ENCODE measurements at places on chromosomes 4 and X. TPM values are rescaled to one million over a fixed set of nuclear protein-coding genes. Genes with fewer than 3 reads are reported as not detected.

The OPHN1 gene
- total RNA-seq = 0.30 TPM

- no peak for DNase-seq
Observed at GRCh38 chr4:109703664-109704361, 568 bp upstream of the CASP6 start.

The FOXR2 gene
- not detected for total RNA-seq

GRCh38 chr4:1821679-1822567, 28.8 kb downstream of the FGFR3 start:
- DNase-seq = no peak

The OFD1 gene
- 41.3 TPM for total RNA-seq

DNA sequence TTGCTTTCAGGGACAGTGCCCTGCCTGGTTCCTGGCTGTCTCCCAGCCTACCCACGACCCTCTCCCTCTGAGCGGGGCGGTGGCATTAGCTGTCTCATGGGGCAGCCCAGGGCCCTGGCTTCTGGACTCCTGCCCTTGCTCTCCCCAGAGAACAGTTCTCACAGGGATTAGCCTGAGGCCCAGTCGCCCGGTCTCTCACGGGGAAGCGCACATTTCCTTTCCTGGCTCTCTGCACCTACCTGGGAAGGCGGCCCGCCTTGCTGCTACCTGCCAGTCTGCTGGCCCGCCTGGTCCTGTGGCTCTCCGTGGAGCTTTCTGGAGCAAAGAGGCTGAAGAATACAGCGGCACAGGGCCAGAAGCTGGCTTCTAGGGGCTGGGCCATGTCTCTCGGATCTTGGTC, 128.4 kb downstream of the FHDC1 start:
- DNase-seq = no peak

DNA sequence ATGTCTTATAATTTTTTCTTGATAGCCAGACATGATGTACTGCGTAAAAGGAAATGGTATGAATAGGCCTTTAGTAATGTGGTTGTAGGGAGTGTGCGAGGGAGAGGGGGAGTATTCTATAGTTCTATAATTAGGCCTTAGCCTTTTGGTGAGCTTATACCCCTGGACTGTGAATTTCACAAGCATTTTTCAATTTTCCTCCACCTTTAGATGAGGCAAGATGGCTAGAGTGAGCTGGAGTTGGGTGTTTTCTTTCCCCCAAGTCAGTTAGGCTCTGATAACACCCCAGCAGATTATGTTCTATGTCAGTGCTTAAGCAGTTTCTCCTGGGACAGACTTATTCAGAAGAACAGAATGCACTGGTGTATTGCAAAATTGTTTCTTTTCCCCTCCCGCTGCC, 210.2 kb upstream of the NPY2R start:
- no peak for DNase-seq

The ZFYVE28 gene
- total RNA-seq = 40.1 TPM

DNA sequence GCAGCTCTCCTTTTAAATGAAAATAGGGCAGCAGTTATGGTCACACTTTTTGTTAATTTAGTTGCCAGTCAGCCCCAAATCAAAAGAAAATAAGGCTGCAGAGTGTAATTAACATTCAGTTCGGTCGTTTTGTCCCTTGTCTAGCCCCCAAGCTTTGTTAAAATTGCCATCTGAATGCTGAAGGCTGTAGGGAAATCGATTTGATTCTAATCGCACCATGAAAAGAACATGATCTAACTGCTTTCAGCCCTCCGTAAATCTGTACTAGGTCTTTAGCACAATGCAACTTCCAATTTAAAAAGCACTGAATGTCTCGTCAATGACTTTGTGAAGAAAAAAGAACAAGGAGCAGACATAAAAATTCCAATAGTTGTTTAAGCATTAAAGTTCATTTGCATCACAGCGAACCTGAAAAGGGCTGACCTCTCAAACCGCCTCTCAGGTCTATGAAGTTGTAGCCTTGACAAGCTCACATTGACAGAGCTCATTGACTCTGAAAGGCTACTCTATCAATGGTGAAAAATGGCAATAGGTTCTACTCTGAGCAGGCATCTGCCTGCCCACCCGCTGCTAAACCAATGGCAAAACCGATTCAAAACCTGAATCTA, 48.9 kb downstream of the CHIC2 start:
- DNase-seq = no peak

The RS1 gene
- total RNA-seq = not detected

- DNase-seq = no peak
Observed at GRCh38 chrX:70174754-70175153, 2.5 kb upstream of the DGAT2L6 start.

DNA sequence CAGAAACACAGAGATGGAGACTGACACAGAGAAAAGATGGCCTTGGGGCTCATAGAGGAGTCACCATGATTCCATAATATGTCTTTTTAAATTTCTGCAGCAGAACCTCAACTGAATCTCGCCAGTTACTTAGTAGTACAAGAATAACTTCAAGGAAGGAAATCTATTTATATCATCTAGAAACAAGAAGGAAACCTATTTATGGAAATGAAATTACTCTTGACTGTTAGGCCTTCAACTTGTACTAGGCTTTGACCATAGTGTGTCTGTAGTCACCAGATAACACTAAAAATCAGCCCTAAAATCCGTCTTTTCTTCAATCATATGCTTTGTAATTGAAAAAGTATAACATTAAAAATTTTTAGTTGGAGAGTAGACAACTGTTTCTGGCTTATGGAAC, 740.4 kb downstream of the TRIML1 start:
- no peak for DNase-seq

DNA sequence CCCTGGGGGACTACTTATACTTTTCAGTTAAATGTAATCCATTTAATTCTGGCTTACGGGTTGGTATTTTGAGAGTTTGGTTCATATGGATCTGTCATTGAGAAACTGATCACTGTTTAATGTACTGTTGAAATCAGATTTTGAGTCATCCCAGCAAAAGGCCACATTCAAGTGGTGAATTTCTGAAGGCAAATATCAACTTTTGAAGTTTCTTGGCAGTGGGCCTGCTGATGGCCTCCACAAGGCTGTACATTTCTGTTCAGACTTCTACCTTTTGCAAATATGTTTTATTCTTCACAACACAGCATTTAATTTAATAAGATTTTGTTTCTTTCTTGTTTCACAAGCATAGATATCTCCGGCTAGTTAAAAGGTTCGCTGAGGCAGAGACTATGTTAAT, 138.7 kb downstream of the PDGFC start:
- DNase-seq = no peak

The ARHGAP24 gene
- total RNA-seq = not detected
